ENCODE measurements at places on chromosomes 3 and 15. TPM values are rescaled to one million over a fixed set of nuclear protein-coding genes. Genes with fewer than 3 reads are reported as not detected.

GRCh38 chr3:127787071-127787490, 35.2 kb downstream of the MGLL start:
- no peak for DNase-seq

- DNase-seq = no peak
These were observed 62.5 kb upstream of the UBE2E1 start for GRCh38 chr3:23743141-23743784.

DNA sequence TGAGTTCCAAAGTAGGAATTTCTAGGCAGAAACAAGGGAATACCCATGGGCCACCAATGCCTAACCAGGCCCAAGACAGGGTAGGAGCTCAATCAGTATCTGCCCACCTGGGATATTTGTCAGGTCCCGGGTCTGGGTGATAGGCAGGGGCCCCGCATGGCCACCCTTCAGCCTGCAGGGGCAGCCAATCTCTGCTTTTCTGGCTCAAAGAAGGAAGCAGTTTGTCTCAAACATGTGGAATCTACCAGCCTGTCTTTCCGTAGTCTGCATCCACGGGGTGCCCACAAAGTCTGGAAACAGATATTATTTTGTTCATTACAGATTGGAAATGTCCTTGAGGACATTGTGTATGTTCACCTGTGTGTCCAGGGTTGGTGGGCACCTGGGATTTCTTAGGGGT, 56.2 kb downstream of the CEMIP start:
- no peak for DNase-seq

DNA sequence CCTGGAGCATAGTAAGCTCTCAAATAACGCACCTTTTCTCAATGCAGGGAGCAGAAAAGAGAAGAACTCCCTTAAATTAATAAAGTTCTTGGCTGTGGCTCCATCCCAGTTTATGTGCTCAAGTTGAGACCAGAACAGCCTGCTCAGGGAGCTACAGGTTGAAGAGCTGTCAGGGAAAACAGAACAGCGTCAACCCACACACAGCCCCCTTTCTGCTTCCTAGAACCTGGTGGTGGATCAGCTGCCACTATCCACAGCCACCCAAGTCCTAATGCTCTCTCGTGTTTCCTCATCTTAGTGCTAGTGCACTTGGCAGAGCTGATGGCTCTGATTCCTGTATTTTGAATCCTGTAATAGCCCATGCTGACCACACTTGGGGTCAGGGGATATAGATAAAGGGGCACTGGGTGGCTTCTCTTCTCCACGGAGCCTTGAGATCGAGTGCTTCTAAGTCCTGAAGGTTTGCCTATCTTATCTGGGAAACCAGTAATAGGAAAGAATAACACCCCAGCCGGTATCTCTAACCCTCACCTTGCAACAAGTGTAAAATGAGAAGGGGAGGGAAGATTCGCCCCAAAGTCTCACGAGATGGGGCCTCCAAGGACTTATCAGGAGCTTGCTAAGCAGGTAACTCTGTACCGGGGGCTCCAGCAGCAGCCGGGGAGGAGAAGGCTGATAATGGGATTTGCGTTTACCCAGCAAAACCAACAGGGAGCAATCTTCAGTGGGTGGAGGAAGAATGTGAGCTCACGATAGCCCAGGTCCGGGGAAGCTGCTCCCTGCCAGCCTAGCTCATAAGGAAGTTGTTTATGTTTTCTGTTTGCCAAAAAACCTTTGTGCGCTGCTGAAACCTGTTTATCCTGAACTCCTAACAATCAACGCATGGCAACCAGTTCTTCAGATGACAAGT, 136.2 kb upstream of the ICE2 start:
- DNase-seq = no peak

- DNase-seq = no peak
These were observed 178.9 kb downstream of the ECT2 start for GRCh38 chr3:172929451-172929850.

GRCh38 chr3:63896332-63897030, 15.7 kb downstream of the SCAANT1 start:
- no peak for DNase-seq

DNA sequence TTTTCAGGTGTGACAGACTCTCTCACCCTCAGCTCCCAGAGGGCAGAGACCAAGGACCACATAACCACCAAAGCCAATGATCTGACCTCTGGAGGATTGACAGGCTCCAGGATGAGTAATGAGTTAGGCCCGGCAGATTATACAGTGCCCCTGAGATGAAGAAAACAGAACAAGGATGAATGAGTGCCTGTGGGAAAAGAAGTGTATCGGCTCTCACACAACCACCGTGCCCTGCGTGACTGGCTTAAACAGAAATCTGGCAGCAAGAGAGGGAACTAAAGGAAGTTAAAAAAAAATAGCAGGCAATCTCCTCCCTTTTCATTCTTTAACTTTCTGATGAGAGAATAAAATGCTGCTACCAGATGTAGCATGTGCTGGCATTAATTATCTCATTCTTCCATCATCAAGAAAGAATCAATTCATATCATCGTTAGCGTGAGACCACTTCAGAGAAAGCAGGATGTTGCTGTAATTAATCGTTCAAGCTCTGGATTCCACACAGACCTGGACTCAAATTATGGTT, 227.5 kb upstream of the COL8A1 start:
- no peak for DNase-seq

- DNase-seq = no peak
These were observed 268.8 kb upstream of the ARHGEF26 start for GRCh38 chr3:153852355-153852754.

The LDHAL6B gene
- 0.17 TPM for polyA plus RNA-seq
